Tongue (tissue), 3 donors: ENCODE measurements at places on chromosomes 7 and 10. TPM values are rescaled to one million over a fixed set of nuclear protein-coding genes. Genes with fewer than 3 reads are reported as not detected.

WDFY4 gene
- total RNA-seq = 5.7 TPM

OR6B1 gene
- not detected for total RNA-seq

UNCX gene
- not detected for total RNA-seq

GGCT gene
- 30.3 TPM for total RNA-seq

SYT15 gene
- total RNA-seq = 1.1 TPM

COL17A1 gene
- 130 TPM for total RNA-seq

DNAJC12 gene
- total RNA-seq = 8.2 TPM

THSD7A gene
- 10.6 TPM for total RNA-seq

CPA4 gene
- total RNA-seq = 2.4 TPM

DGKI gene
- total RNA-seq = 5.6 TPM

FAM237B gene
- not detected for total RNA-seq

ANXA8L1 gene
- 23.3 TPM for total RNA-seq

CPN1 gene
- not detected for total RNA-seq

TNS3 gene
- 39.7 TPM for total RNA-seq

AKR1C3 gene
- total RNA-seq = 4.0 TPM

ATXN7L1 gene
- 10.4 TPM for total RNA-seq

GJC3 gene
- total RNA-seq = not detected

PLEKHS1 gene
- 1.4 TPM for total RNA-seq

NEURL1 gene
- total RNA-seq = 46.2 TPM

NUTM2D gene
- 3.5 TPM for total RNA-seq

CFAP43 gene
- total RNA-seq = 1.1 TPM

C7orf33 gene
- total RNA-seq = not detected

ITIH5 gene
- total RNA-seq = 67.9 TPM

TMEM139 gene
- total RNA-seq = 0.51 TPM

ABI1 gene
- 44.1 TPM for total RNA-seq

FGFBP3 gene
- total RNA-seq = 0.72 TPM

TMEM236 gene
- 0.10 TPM for total RNA-seq

CYP2E1 gene
- total RNA-seq = 0.31 TPM

HGF gene
- total RNA-seq = 10.2 TPM

SLIT1 gene
- 0.72 TPM for total RNA-seq

TMEM229A gene
- total RNA-seq = not detected

MCM10 gene
- 4.2 TPM for total RNA-seq

GOLGA7B gene
- total RNA-seq = 0.10 TPM

EFCAB10 gene
- total RNA-seq = not detected

NFE2L3 gene
- total RNA-seq = 1.1 TPM

RGS10 gene
- 30.3 TPM for total RNA-seq

SYPL1 gene
- total RNA-seq = 99.0 TPM
